Stimulated activated CD4-positive, alpha-beta T cell treated with anti-CD3 and anti-CD28 coated beads, Interleukin-1b, Interleukin-23, amount 100 ng/mL, for 1 hour (primary cell): ENCODE measurements at places on chromosomes 7 and 10.

- no peak for DNase-seq
Measured at GRCh38 chr10:132612571-132613504, 75.3 kb downstream of the INPP5A start.

GRCh38 chr7:69062020-69062765 lies 536.1 kb upstream of the AUTS2 start:
- DNase-seq: no peak

GRCh38 chr7:27991006-27991528 lies 189.5 kb downstream of the JAZF1 start:
- DNase-seq: no peak

DNA sequence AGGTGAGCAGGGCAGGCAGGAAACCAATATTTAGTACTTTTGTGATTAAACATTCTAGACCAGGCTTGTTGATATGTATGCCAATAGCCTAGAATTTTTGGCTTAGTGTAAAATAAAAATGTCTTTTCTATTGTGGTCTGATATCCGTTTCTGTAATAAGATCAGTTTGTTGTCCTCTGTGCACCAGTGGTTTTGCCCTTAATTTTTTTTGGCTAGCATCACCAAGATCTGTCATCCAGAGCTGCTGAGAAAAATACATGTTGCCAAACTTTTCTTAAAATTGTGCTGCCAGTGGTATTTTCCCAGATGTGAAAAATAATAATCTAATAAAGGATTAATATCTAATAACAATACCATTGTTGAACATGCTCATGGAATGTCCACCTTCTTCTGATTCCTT lies 115.6 kb downstream of the TWIST1 start:
- DNase-seq: no peak

DNA sequence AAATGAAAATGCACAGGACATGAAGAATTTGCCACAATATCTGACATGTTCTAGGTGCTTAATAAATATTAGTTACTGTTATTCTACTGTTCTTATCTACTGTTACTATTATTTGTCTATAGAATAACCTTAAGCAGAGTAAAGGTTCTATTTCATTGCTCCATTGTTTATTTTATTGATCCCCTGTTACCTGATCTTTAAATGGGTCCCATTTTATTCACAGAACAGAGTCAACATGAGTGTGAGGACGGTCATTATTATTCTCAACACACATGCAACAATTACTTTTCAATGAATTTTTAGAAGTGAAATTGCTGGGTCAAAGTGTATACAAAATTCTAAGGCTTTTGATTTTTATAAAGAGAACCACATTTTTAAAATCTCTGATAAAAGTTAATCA lies 186.9 kb downstream of the AHR start:
- no peak for DNase-seq

DNA sequence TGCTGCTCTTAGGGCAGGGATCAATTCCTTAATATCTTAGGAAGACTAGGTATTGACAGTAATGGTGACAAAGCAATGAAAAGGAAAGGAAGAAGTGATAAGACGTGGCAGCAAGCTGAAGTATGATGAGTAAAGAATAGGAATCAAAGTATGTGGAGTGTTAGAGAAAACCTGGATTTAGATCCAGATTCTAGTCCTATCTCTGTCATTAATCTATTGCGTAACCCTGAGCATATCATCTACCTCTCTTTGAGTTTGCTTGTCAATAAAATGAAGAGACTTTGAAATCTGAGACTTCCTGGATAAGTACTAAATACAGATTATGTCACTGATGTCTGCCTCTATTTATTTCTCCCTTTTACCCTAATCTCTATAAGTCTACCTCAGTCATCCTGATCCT lies 89.2 kb downstream of the PTEN start:
- no peak for DNase-seq

DNA sequence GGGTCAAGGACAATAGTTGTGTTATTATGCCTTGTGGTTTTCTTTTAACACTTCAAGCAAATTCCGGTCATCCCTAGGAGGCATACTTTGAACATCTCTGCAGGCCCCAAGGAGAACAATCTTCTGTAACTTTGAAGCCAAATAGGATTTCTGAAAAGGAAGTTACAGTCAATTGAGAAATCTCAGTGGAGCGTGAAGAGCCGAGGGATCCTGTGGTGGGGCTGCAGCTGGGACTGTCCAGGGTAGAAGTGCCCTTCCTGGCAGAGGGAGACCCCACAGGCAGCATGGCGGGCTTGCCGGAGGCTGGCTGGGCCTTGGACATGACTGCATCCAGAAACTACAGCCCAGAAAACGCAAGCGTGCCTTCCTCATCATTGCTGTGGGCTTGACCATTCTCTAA lies 179.7 kb downstream of the PTPN20 start:
- no peak for DNase-seq

GRCh38 chr7:70634071-70634470 lies 497.9 kb upstream of the GALNT17 start:
- no peak for DNase-seq

GRCh38 chr7:27262121-27262520 lies 19.5 kb downstream of the EVX1 start:
- DNase-seq: no peak

GRCh38 chr7:36562121-36562520 lies 162.2 kb downstream of the AOAH start:
- no peak for DNase-seq

- DNase-seq: no peak
Measured at GRCh38 chr10:99743841-99744240, 11.8 kb downstream of the CUTC start.

DNA sequence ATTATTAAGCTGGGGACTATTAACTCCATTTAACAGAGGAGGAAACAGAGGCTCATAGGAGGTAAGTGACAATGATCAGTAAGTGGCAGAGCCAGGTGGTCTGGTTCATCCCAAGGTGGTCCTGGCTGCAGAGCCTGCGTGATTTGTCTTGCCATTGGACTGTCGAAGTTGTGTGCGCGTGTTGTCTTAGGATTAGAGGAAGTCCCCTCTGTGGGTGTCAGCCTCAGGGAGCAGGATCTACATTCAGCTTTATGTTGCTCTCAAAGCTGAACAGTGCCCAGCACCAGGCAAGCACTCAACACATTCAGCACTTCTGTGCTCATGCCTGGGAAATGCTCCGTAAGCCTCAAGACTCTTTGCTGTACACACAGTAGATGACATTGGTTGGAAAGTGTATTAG lies 139.5 kb downstream of the HERPUD2 start:
- no peak for DNase-seq

DNA sequence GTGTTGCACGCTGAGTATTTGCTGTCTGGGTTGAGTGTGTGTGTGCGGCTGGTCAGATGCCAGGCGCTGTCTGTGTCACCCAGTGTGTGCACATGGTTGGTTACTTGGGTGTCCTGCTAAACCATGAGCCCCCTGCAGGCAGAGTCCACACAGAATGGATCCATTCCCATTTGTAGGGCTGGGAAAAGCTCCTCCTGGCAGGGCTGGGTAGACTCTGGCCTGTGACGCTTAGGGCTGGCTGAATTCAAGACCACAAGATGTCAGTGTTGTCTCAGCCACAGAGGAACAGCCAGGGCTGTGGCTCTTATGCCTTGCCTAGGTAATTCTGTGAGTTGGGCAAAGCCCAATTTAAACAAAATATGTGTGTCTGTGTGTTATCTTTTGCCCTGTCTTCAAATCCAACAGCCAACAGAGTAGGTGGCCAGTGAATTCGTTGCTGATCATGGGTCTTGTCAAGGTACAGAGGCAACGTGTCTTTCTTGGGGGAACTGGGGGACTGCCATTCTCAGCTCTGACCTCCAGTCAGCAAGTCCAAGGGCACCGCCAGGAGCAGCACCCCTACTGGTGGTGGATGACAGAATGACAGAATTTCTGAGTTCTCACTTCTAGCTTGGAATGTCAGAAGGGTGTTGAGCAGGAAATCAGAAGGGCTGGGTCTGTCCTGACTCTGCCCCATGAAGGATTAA lies 285.1 kb downstream of the CCSER2 start:
- no peak for DNase-seq

- no peak for DNase-seq
Measured at GRCh38 chr10:49111320-49111698, 4.0 kb downstream of the VSTM4 start.

GRCh38 chr7:142519079-142520078 lies 229.9 kb upstream of the PRSS1 start:
- DNase-seq: no peak

DNA sequence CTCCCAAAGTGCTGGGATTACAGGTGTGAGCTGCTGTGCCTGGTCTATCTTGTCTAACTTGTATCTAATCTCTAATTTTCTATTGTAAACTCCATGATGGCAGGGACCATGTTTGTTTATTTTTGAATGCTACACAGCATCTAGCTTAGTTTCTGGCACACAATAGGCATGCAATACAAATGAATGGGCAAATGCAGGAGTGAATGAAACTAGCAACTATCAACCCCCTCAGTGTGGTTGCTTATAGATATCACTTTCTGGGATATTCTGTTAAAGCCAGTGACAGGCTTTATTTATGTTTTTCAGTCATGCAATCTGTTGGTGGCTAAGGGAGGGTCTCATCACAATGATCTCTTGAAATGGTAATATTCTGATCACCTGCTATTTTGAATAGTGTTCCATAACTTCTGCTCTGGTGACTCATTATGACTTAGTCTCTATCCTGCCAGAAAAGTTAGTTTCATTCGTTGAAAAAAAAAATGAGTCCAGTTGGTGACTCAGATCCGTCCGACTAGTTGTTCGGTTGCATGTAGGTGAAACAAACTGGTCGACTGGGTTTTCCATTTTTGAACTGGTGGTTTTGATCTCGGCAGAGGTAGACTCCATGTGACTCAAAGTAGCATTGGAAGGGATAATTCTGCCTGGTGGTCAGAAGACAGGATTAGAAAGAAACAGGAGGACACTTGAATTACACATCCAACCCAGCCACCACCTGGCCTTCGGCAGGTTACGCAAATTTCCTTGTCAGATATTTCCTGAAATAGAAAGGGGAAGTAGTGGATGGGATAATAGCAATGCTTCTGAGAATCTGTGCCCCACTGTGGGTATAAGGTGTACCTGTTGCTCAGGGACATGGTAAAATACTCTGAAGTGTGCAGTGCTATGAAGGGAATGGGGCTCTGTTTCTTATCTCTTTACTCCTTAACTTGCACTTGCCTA lies 76.8 kb downstream of the GATA3 start:
- no peak for DNase-seq

DNA sequence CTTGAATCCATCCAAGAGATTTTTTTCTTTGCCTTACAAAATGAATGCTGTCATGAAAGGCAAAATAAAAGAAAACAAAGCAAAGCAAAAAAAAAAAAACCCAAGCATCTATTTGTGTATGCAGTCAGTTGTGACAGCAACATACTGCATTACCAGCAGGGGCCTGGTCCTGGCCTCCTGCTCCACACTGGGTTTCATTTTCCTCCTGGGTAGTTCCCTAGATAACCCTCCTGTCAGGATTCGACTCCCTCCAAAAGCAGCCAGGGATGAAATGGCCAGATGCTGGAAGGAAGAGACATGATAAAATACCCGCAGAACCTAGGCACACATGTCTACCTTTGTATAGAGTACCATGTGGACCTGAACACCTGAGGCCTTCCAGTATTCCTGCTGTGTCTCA lies 148.6 kb downstream of the NRCAM start:
- DNase-seq: no peak

DNA sequence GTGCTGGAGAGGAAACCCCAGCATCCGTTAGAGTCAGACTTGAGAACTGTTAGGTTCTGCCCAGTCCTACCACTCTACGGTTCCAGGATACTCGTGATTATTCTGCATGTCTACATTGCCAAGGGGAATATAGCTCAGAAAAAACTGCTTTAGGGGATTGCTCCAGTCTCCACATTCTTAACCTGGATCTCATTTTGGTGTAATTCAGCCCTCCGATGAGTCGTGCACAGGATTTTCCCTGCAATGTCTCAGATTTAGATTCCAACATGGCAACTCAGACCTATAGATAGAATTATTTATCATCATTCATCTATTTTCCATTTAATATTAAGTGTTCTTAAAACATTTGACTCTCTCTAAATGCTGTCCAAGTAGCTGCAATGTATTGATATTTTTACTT lies 121.1 kb upstream of the ZEB1 start:
- DNase-seq: no peak

GRCh38 chr7:37248396-37248861 lies 200.2 kb downstream of the ELMO1 start:
- no peak for DNase-seq

GRCh38 chr7:26409661-26410547 lies 118.2 kb downstream of the SNX10 start:
- no peak for DNase-seq

- DNase-seq: no peak
Measured at GRCh38 chr10:108911814-108912541, 1011.3 kb downstream of the XPNPEP1 start.

- no peak for DNase-seq
Measured at GRCh38 chr10:31762316-31762715, 166.3 kb downstream of the ARHGAP12 start.
